Left ventricle myocardium inferior (tissue), 1 donor: ENCODE measurements at places on chromosomes 4 and X. TPM values are rescaled to one million over a fixed set of nuclear protein-coding genes. Genes with fewer than 3 reads are reported as not detected.

Gene ODAPH
- total RNA-seq: not detected

GRCh38 chrX:964831-965416 lies 247.5 kb downstream of the CRLF2 start:
- no peak for DNase-seq
- peaks cover 40% of the 10 kb centered on the region for H3K27me3 ChIP-seq
- no peak overlapping the region for H3K27ac ChIP-seq
- no peaks in the 10 kb centered on the region for H3K36me3 ChIP-seq

DNA sequence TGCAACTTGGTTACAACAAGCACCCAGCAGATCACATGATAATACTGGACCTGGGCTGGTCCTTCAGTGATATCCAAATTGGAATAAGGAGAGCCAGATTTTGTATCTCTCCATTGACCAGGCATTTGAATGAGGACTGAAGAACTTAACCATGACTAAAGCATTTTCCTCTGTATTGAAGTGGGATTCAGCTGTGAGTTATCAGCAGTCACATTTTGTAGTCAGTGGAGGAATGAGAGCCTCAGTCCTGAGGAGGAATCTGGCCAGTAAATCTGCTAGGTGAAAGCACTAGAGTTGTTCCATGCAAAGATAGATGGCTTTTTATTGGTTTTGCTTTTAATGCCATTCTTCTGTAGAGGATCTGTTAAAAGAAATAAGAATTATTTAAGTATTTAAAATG lies 1506.0 kb downstream of the PCDH7 start:
- H3K4me3 ChIP-seq: no peak overlapping the region
- H3K27me3 ChIP-seq: no peaks in the 10 kb centered on the region
- no peak for DNase-seq

Gene GPRASP2
- total RNA-seq: 14.5 TPM

- no peak overlapping the region for H3K27ac ChIP-seq
- no peaks in the 10 kb centered on the region for H3K27me3 ChIP-seq
- no peak for DNase-seq
- H3K4me3 ChIP-seq: no peak overlapping the region
- no peaks in the 10 kb centered on the region for H3K36me3 ChIP-seq
Measured at GRCh38 chr4:148923881-148924280, 481.7 kb upstream of the NR3C2 start.

GRCh38 chr4:16687011-16687410 lies 211.4 kb downstream of the LDB2 start:
- DNase-seq: no peak
- H3K4me1 ChIP-seq: peaks cover 11% of the 10 kb centered on the region
- H3K27me3 ChIP-seq: no peaks in the 10 kb centered on the region
- no peaks in the 10 kb centered on the region for H3K36me3 ChIP-seq
- no peak overlapping the region for H3K27ac ChIP-seq
